ENCODE measurements at places on chromosomes 4 and X. TPM values are rescaled to one million over a fixed set of nuclear protein-coding genes. Genes with fewer than 3 reads are reported as not detected.

The UBA1 gene
- 161 TPM for total RNA-seq

The DCHS2 gene
- 5.8 TPM for total RNA-seq

The SPANXN3 gene
- not detected for total RNA-seq

The MFSD8 gene
- 15.9 TPM for total RNA-seq

The STAP1 gene
- total RNA-seq = not detected

The ATP6AP2 gene
- 94.7 TPM for total RNA-seq

The UPF3B gene
- total RNA-seq = 4.1 TPM

The SLC7A11 gene
- 0.29 TPM for total RNA-seq

The FRMPD4 gene
- 0.17 TPM for total RNA-seq

The TTC29 gene
- total RNA-seq = not detected

The GPAT3 gene
- total RNA-seq = 6.9 TPM

The SLC38A5 gene
- total RNA-seq = 2.5 TPM

The KCNIP4 gene
- 0.19 TPM for total RNA-seq

The FAM236C gene
- total RNA-seq = not detected

The PDGFRA gene
- 95.2 TPM for total RNA-seq

The HADH gene
- total RNA-seq = 110 TPM

The SMR3B gene
- not detected for total RNA-seq

The ART3 gene
- total RNA-seq = 17.8 TPM

The CXCL10 gene
- total RNA-seq = not detected

The CLCN5 gene
- 4.2 TPM for total RNA-seq

The NLGN4X gene
- 1.7 TPM for total RNA-seq

The TMPRSS11A gene
- total RNA-seq = 0.42 TPM

The HUWE1 gene
- 112 TPM for total RNA-seq
